ENCODE measurements at places on chromosomes 5 and 9.

DNA sequence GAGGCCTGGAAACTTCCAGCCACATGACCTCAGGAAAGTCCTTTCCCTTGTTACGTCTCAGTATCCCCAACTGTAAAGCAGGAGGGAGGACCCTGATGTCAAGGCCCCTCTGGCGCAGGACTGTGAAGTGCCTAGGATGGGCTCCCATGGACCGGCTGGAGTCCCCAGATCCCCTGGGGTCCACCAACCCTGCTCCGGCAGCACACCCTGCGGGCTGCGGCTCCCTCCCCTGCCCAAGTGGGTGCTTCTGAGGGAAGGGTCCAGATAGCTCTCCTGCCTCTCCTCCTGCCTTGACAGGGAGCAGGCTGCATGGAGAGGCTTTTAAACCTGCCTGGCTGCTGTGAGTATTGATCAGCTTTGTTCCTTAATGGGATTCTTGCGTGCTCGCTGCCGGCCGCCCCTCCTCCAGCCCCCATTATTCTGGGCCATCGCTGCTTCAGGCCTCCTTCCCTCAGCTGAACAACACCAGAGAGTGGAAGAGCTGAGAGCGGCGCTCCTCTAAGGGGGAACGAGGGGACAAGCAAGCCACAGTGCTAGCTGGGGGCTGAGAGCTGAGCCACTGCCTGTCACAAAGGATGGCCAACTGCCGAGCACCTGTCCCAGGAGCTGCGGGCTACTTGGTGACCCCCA lies 25.6 kb upstream of the NTNG2 start:
- DNase-seq, result no peak

GRCh38 chr9:708551-709432 lies 132.7 kb upstream of the DMRT1 start:
- DNase-seq, result no peak

GRCh38 chr9:79946712-79947111 lies 374.9 kb downstream of the TLE4 start:
- DNase-seq, result no peak

DNA sequence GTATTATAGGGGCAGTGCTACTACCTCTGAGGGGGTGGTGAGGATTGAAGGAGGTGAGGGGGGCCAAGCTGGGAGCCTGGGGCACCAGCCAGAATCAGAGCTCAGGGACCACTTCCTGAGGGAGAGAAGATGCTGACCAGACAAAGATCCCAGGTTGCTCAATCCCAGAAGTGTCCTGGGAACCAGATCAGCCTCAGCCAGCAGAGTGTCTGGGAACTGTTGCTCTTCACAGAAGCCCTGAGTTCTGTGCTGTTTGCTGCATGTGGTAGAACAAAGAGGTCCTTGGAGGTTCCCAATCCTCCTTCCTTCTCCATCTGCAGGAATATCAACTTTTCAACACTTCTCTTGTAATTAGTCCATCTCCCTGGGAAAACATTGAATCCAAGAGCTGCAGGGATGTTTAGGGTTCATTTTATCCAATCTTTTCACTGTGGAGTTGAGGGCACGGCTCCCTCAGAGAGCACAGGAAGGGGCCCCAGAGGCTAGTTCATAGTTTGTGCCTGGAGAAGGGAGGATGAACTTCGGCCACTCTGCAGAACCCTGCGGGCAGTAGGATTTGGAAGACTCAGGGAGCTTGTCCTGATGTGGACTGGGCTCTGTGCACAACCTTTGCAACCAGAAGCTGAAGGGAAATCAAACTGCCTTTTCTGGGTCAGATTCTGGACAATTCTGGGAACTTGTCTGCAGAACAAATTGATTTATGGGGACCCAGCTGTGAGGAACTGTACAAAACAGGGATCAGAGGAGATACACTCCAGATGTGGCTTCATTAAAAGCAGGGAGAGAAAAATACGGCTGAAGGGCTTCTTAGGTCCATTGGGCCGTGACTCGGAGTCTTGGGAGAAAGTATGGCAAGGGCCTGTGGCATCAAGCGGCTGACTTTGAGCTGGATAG lies 57.1 kb downstream of the GALNT12 start:
- DNase-seq, result no peak

DNA sequence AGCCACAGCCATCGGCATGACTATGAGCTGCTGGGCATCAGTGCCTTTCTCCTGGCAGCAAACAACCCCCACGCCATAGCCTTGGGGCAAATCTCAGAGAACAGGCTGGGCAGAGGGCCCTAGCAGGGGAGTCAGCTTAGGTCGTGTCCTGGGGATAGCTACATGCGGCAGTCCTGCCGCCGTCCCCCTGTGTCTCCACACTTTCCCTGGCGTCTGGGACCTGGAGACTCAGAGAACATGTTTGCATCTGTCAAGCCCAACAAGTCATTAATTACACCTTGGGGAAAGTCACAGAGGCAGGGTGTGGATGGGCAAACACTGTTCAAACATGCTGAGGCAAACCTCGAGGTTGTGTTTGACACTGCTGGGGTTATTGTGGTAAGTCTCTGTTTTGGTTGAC lies 123.6 kb downstream of the C5orf15 start:
- peak; percentile 4 for DNase-seq

DNA sequence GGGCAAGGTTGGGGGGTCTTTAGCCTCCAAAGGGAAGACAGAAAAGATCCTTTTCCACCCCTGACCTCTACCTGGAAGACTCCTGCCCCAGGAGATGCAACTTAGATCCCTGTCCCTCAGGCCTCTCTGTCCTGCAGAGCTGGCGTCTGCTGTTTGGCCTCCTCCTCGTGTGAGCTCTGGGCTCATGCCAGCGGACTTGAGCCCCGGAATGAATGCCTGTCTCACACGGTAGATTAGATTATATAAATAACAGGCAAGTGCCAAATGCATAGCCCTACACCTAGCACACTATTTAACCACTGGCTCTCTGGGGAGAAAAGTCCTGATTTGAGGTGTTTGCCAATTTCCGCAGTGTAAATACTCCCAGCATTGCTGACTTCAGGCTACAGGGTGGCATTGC lies 1.4 kb upstream of the WNK2 start:
- no peak for DNase-seq

DNA sequence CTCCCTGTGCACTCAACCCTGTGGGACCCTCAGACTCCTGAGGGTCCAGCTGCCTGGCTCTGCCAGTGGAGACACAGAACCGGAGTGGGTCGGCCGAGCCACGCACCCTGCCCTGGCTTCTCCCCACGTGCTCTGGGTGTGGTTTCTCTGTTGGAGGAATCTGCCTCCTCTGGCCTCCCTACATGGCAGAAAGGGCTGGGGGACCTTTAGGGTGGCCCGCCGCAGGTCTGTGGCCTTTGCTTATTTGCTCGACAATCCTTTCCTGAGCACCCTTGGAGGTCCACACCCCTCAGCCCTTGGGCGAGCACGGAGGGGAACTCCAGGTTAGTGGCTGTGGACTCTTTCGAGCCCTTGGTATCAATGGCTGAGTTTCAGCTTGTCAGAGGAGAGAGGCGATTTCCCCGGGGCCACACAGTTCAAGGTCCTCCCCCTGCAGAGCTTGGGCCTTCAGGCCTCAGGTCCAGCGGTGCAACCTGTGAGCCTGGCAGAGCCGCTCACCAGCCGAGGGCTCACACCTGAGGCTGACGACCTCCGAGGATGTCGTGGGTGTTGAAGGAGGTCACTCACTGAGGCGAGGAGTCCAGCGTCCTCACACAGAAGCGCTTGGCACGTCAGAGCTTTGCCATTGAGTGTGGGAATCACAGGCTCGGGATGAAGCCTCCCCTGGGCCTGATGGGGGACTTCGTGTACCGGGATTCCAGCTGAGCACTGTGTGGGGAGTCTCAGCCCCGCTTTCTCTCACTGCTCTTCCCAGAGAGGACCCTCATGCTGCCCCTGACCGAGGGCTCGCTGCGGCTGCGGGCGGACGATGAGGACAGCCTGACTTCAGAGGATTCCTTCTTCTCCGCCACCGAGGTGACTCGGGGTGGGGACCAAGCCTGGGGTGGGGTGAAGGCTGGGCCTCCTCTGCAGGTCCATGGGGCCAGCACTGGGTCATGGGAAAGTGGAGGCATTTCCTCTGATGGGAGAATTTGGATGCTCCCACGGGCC lies 20.8 kb upstream of the DOLPP1 start:
- no peak for DNase-seq

GRCh38 chr5:16791036-16791705 lies 144.9 kb downstream of the MYO10 start:
- peak; percentile 38 for DNase-seq

GRCh38 chr5:91378752-91379211 lies 4.3 kb downstream of the ARRDC3 start:
- DNase-seq, result no peak

DNA sequence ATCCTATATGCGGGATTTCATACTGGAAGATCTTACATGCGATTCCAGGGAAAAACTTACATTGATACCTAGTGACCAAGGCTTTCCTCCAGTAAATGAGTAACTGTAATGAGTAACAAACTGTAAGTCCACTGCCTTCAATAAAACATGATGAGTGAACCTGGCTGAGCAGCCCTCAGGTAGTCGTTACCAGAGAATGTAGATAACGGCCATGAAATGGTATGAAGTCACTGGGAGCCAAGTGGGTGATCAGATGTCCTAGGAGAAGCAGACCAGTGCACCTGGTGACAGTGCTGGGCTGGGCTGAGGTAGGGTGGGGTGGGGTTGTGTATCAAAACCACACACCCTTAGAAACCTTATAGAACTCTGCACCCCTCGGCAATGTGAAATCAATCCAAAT lies 203.6 kb downstream of the ALDH1A1 start:
- no peak for DNase-seq

GRCh38 chr5:58262226-58262625 lies 197.7 kb downstream of the PLK2 start:
- DNase-seq, result no peak

DNA sequence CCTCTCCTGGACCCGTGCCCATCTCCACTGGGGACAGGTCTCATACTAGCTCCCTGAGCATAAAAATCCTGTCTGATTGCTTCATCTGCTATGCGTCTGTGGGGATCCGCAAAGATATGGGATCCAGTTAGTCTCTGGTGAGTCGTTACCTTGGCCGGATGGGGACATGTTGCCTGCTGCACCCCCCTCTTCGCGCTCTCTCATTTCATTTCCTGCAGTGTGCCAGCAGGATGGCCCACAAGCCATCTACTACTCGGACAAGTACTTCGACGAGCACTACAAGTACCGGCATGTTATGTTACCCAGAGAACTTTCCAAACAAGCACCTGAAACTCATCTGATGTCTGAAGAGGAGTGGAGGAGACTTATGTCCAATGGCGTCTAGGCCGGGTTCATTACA lies 17.0 kb upstream of the CEP78 start:
- DNase-seq, result no peak

DNA sequence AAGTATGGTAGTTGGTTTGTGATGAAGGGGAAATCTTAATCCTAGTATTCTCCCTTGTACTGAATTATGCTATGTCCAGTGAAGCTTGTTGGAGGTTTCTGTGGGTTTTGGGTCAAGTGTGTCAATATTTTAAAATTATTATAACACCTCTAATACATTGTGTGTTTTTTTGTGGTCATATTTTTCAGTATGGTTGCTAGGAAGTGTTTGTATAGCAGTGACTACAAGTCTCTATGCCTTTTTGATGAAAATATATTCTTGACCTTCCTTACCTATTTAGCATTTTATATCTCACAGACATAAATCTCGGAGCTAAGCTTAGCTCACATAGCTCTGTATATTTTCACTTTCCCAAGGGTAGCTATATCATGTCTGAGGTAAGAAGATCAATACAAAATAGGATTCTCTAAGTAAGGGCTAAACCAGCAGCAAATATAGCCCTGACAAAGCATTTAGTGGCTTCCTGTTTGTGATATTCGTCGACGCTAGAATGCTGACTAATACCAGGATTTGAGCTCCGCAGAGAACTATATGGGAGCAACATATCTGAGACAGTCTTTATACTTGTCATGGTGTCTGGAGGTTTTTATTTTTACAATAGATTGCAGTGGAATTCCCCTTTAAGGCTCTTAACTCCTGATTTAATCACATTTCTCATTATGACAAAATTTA lies 82.3 kb downstream of the MACIR start:
- no peak for DNase-seq

- DNase-seq, result no peak
Measured at GRCh38 chr9:4796988-4797853, 4.5 kb downstream of the RCL1 start.

DNA sequence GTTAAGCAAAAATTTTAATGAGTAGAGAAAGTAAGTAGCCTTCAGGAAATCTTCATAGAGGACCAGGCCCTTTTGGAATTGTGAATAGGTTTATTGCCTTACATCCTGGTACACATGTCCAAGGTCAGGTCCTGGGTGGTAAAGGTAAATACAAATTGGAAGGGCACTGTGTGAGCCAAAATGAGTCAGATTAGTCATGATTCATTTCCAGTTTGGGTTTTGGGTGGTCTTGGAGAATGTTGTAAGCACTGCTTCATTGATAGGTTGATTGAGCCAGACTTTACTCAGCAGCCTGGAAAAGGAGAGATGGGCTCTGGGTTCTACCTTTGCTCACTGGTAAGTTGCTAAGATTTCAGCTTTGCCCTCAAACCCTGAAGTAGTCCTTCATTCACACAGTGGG lies 82.5 kb upstream of the ZNF169 start:
- DNase-seq, result no peak

GRCh38 chr9:8863886-8864544 lies 1064.4 kb upstream of the DMAC1 start:
- DNase-seq, result no peak

DNA sequence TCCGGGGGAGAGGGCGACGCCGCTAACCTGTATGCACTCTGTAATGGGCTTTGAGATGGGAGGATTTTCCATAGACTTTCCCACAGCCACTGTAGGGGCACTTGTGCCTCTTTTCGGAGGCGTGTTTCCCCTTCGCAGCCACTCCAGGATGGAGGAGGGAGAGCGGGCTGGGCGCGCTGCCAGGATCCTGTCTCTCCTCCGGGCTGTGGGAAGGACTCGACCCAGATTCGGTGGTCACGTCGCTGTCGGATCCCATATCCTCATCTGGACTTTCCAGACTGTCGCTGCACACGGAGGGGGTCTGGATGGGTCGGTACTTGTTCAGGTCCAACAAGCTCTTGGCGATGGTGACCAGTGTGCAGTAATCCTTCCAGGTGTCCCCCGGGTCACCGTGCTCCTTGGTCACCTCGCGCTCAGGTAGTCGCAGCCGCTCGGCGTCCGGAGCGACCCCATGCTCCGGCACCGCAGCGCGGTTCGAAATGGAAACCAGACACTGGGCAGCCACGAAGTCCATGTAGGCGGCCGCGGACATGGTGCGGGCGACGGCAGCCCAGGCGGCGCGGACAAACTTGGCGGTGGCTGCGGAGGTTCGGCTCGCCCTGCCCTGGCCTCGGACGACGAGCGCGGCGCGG lies 1.5 kb downstream of the KLF9 start:
- DNase-seq, result no peak

DNA sequence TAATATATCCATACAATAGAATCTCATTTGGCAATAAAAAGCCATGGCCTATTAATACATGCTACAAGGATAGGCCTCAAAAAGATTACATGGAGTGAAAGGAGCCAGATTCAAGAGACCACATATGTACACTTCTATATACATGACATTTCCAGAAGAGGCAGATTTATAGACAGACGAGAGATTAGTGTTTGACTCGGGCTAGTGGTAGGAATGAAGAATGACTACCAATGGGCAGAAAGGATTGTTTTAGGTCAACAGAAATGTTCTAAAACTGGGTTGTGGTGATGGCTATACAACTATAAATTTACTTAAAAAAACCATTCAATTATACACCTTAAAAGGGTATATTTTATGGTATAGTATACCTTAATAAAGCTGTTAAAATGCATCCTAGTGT lies 41.9 kb downstream of the SETX start:
- DNase-seq, result no peak
